GOT3 (cell line): ENCODE measurements at places on chromosomes 5 and 9.

- DNase-seq: no peak
Observed at GRCh38 chr5:87437724-87438123, 25.0 kb upstream of the CCNH start.

GRCh38 chr9:98419260-98419603, 163.8 kb upstream of the TBC1D2 start:
- no peak for DNase-seq

DNA sequence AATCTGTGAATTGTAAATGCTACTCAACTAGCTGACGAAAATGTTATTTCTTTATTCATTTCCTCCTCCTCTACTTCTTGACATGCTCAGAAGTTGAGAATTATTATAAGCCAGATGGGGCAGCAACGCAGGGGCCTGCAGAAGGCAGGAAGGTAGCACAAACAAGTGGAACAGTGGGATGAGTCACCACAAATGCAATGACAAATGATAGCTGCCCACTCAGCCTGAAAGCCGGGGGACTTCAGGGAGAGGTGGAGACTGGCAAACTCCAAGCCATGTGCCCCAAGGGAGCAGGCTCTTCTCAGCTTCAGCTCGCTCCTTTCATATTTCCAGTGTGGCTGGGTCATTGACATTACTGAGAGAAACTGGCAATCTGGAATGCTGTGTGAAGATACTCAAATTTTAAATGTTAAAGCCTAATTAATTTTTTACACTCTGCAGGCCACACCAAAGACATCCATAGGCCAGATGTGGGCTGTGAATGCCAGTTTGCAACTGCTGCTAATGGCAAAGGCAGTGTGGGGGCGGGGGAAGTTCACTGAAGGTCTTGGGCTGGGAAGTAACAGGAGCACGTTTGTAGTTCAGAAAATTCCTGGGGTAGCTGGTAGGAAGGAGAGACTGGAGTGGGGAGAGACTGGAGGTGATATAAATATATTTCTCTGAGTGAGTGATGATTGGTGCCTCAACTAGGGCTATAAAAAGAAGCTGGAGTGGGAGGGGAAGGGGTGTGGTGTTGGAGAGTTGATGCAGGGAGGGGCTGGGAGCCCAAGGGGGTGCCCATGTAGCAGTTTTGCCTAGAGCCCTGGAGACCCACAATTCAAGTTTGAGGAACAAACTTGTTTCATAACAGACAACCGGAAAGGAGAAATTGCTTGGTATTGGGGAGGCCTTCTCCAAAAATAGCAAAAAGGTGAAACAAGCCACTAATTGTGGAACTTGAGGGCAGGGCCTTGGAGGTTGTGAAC, 20.8 kb upstream of the ADRB2 start:
- DNase-seq: no peak

- DNase-seq: no peak
Observed at GRCh38 chr9:87309236-87309635, 188.4 kb upstream of the DAPK1 start.

- DNase-seq: no peak
Observed at GRCh38 chr9:137130176-137130755, 8.7 kb upstream of the GRIN1 start.

DNA sequence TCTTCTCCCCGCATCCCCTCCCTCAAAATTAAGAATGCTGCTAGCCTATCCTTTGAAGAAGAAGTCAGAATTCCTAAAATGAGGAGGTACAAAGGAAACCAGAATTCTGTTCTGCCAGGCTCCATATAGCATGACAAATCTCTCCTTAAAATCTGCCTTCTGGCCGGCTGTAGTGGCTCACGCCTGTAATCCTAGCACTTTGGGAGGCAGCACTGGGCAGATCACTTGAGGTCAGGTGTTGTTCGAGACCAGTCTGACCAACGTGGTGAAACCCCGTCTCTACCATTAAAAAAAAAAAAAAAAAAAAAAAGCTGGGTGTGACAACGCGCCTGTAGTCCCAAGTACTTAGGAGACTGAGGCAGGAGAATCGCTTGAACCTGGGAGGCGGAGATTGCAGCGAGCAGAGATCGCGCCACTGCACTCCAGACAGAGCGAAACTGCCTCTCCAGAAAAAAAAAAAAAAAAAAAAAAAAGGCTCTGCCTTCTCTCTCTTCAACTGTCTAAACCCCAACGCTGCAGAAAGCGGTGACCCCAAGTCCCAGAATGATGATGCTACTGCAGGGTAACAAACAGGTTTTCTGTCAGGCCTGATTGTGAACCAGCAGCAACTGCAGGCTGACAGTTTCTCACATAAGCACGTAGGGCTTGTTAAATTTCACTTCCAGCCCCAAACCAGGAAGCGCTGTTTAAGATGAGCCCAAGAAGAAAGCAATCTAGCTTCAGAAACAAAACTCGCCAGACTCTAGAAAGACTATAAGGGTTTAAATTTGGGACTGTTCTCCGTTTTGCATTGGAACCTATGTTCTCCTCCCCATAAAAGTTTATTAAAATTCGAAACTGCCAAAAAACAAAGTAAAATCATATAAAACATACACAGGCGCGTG, 963 bp upstream of the CAST start:
- no peak for DNase-seq

- no peak for DNase-seq
Observed at GRCh38 chr5:67235399-67236110, 39.0 kb upstream of the CD180 start.

- DNase-seq: no peak
Observed at GRCh38 chr9:13778631-13779030, 499.1 kb upstream of the MPDZ start.

GRCh38 chr5:181149806-181150733, 2.7 kb downstream of the OR2V2 start:
- DNase-seq: no peak

GRCh38 chr9:110802416-110803035, 133.9 kb downstream of the MUSK start:
- no peak for DNase-seq

DNA sequence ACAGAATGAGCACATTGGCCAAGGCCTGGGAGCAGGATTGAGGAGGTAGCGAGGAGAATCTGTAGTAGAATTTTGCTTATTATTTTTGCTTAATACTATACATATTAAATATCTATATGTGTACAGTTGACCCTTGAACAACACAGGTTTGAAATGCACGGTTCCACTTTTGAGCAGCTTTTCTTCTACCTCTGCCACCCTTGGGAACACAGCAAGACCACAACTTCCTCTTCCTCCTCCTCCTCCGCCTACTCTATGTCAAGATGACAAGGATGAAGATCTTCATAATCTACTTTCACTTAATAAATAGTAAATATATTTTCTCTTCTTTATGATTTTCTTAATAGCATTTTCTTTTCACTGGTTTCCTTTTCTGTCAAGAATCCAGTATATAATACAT, 541.4 kb downstream of the KCTD16 start:
- DNase-seq: no peak

DNA sequence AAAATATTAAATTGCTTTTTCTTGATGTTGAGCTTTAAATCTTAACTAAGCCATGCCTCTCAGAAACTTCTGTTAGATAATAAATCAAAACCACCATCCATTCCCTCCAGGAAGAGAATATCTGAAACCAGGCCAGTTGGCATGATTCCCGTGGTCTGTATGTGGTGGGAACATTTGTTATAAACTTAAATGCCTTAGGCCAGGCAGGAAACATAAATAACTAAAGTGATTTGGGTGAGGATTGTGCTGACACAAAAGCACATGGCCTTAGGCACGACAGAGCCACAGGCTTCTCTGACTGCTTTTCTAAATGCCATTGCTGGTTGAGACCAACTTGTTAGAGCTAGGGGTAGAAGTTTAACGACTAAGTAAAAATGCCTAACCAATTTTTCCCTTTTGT, 255.9 kb downstream of the GABRG2 start:
- no peak for DNase-seq

GRCh38 chr9:81077572-81077971, 611.8 kb downstream of the TLE1 start:
- no peak for DNase-seq

DNA sequence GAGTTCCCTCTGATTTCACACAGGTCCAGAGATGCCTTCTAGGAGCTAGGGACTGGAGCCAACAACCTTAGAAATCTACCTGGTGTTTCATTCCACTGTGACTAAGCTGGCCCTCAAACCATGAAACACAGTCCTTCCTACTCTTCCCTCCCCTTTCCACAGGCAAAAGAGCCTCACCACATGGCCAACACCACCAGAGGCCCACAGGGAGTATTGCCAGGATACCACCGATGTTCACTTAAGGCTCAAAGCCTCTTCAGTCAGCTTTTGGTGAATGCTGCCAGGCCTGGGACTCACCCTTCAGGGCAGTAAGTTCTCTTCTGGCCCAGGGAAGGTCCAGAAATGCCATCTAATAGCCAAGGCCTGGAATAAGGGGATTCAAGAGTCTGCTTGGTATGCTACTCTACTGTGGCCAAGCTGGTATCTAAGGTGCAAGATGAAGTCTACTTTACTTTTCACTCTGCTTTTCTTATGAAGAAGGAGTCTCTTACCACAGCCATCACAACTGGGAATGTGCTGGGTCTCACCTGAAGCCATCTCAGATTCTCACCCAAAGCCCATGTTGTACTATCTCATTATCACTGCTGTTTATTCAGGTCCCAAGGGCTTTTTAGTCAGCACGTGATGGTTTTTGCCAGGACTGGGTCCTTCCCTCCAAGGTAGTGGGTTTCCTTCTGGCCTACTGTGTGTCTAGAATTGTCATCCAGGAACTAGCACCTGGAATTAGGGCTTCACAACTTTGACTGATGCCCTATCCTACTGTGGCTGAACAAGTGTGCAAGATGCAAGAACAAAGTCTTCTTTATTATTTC, 1018.4 kb downstream of the TAF11L14 start:
- no peak for DNase-seq

- no peak for DNase-seq
Observed at GRCh38 chr5:73701566-73701965, 75.6 kb downstream of the ARHGEF28 start.

DNA sequence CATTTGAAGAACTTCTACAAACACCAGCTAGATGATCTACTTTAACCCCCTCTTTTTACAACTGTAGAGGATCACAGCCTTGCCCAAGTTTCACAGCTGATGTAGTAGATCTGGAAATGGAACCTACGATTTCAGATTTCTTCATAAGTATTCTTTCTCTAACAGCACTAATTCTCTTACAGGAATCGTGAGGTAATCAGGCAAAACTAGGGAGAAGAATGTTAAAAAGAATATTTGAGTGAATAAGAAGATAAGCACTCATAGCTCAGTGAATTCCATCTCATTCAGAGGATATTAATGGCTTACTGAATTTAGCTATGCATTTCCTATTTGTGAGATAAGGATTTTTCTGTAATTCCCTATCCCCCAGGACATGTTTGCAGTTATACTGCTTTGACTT, 42.1 kb downstream of the NADK2 start:
- no peak for DNase-seq

GRCh38 chr5:107359916-107360234, 310.9 kb downstream of the EFNA5 start:
- no peak for DNase-seq

DNA sequence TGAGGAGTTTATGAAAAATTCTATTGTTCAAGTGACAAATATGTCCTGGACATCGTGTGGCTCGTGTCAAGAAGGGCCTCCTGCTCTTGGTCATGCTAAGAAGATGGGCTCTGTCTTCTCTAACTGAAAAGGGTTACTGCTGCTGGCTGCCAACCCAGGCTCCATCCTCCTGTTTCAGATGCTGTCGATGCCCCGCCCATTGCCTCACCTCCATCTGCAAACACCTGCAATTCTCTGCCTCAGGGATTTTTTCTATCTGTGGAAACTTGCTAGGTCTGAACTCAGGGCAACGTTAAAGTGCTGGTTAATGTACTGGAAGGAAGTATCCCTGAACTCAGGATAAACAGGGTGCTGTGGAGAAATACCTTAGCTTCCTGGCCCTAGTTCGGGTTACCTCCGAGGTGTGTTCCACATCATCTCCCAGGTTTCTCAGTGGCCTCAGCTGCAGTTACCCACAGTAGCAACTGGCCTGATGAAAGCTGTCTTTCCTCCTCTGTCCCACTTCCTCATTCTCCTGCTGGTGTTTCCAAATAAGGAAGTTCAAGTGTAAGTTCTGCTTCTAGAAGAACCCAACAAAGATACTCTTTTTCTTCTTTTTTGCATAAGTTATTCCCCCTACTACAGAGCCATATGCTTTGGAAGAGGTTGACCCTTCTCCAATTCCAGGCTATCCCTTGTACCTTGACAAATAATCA, 151.7 kb upstream of the SMIM23 start:
- DNase-seq: no peak

DNA sequence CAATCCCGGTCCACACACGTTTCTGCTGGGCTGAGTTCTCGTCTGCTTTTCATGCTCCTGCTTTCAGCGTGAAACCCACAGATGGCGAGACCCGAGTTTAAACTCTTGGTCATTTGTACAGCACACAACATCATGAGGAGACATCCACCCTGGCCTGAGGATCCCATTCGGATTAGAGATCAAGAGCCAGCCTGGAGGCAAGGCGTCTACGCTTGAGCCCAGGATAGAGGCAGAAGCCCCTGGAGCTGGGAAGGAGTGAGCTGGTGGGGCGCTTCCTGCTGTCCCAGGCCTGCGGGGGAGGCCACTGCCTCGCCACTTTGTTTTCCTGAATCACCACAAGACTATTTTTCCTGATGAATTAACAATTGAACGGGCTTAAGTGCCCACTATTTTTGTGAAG, 281.9 kb upstream of the IRX4 start:
- no peak for DNase-seq

DNA sequence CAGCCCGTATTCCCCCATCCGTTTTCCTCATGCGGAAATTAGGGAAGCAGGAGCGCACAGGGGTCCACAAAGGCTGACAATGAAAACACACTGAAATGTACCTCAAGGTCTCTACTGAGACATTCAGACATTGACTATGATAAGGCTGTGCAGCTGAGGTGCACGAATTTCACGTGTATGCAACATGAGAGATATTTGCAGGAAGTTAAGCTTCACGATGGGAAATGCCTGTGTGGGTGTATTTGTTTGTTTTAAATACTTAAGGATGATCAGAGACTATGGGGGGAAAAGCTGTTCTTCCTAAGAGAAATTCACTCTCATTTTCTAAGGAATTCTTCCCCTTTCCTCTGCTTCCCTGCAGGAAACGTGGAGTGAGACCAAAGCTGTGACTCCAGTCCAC, 2.6 kb upstream of the SPATA31E1 start:
- DNase-seq: no peak

DNA sequence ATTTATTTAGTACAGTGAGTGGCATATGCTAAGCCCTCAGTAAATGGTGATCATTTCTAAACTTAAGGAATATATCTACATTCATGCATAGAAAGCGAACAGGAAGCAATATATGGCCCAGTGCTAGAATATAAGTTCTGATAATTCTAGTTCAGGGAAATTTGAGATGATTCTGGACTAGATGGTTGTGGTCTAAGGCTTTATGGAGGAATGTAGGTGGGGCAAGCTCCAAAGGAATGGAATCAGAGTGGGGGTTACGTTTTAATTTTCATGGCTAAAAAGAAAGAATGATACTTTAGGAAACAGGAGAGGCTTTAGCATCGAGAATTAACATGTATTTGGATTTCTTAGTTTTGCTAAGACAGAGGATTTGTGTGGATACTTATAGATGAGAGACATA, 56.1 kb downstream of the MTREX start:
- no peak for DNase-seq

GRCh38 chr5:65101632-65102100, 332.9 kb downstream of the CWC27 start:
- DNase-seq: no peak
